ENCODE measurements at places on chromosomes 12 and 14.

- no peak for DNase-seq
Observed at GRCh38 chr12:115378291-115378690, 694.3 kb upstream of the TBX3 start.

GRCh38 chr14:66041582-66041981 lies 444.6 kb upstream of the CCDC196 start:
- DNase-seq = no peak

DNA sequence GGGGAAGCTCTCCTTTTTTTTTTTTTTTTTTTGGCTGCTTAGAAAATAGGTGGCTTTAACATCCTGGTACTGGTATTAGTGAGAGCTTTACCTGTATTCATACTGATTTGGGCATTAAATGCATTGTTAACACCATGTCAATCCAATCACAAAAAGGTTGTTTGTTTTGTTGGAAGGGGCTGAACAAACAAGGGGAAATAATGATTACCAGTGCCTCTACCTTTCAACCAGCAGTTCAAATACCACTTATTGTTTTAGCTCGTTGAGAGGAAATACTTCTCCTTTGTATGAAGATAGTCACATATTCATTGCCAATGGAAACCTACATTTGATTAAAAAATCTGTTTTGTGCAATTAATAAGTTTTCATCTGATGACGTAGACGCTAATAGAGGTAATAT lies 72.9 kb downstream of the MIPOL1 start:
- DNase-seq = no peak

GRCh38 chr14:39762576-39763401 lies 330.6 kb upstream of the FBXO33 start:
- peak; percentile 59 for DNase-seq

DNA sequence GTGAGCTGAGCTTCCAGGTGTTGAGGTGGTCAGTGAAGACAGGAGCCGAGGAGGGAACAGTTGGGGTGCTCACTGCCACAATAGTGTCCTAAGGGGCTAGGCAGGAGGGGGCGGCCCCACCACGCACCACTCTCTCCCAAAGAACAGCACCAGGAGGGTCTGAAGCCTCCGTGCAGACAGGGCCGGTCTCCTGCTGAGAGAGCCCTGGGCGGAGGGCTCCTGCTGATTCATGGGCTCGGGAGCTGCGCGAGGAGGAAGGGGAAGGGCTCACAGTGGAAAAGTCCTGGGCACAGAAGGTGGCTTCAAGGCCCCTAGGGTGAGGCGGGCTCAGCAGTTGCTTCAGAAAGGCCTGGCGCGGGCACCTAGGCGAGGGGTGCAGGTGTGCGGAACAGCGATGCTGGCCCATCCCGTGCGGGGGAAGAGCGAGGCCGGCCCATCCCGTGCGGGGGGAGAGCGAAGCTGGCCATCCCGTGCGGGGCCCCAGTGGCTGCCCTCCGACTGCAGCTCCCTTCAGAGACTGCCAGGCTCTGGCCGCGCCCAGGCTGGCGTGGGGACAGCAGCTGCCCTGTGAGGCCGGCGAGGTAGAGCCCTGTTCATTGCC lies 176.7 kb downstream of the ADGRD1 start:
- no peak for DNase-seq
